ENCODE measurements at places on chromosomes 1 and 21. TPM values are rescaled to one million over a fixed set of nuclear protein-coding genes. Genes with fewer than 3 reads are reported as not detected.

Gene PTP4A2
- total RNA-seq = 281 TPM

Gene OR2T10
- total RNA-seq = not detected

Gene E2F2
- 1.3 TPM for total RNA-seq

Gene FAM177B
- total RNA-seq = not detected

Gene HFM1
- total RNA-seq = 1.6 TPM

Gene BARHL2
- total RNA-seq = not detected

Gene KIF21B
- 0.94 TPM for total RNA-seq

Gene SYT2
- not detected for total RNA-seq

Gene COL8A2
- total RNA-seq = 4.2 TPM

Gene SMIM11
- 6.1 TPM for total RNA-seq

Gene TCHHL1
- total RNA-seq = not detected

Gene KCNJ9
- not detected for total RNA-seq

Gene EPHA10
- total RNA-seq = 0.16 TPM

Gene MPC2
- total RNA-seq = 153 TPM

All from left cardiac atrium (tissue), 4 donors.